ENCODE measurements at places on chromosomes 7 and 10.

DNA sequence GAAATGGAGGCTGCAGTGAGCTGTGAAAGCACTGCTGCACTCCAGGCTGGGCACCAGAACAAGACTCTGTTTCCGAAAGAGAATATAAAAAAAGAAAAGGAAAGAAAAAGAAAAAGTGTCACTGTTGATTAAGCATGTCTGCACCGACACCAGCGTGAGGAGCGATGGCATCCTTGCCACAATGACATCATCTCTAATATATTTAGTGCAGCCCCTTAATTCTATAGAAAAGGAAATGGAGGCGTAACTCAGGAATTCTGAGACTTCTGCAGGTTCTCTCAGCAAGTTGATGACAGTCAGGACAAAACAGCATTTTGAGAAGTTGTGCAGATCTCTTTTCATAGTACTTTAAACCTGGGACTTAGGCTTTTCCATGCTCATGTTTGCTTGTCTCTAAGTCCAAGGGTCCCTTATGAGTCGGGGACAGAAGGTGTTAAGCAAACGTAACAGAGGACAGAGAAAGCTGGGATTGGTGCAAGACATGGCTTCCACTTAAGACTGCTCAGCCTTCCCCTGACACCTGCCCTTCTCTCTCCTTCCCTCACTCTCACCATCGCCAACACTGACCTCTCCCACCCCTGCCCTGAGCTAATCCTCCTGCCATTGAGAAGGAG is 16.9 kb upstream of the ANKRD1 start:
- no peak for DNase-seq

GRCh38 chr7:99325001-99325493 is 651 bp upstream of the ARPC1A start:
- no peak for DNase-seq

DNA sequence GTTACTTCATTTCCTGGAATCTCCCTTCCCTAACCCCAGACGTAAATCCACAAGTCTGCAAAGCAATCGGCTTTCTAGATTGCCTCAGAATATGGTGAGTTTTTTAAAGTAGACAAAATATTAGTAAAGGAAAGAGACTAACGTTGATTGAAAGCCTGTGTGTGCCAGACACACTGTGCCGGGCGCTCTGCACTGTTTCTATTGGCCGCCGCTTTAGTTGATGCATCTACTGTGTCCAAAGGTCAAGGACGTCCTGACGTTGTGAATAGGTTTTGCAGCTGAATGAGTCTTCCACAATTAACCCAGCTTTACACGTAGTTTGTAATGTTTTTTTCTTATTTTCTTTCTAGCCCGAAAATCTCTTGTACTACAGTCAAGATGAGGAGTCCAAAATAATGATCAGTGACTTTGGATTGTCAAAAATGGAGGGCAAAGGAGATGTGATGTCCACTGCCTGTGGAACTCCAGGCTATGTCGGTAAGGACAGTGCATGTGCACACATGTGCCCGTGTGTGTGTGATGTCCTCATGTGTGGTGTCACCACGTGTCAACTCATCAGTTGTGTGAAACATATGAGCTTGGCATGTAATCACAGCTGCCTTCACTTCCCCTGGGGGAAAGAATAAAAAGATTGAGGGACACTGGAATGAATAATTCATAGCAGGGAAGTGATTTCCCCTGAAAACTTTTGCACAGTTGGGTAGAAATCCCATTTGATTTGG is 232.0 kb downstream of the CCDC3 start:
- no peak for DNase-seq

GRCh38 chr10:10897400-10897799 is 120.3 kb upstream of the CELF2 start:
- no peak for DNase-seq

DNA sequence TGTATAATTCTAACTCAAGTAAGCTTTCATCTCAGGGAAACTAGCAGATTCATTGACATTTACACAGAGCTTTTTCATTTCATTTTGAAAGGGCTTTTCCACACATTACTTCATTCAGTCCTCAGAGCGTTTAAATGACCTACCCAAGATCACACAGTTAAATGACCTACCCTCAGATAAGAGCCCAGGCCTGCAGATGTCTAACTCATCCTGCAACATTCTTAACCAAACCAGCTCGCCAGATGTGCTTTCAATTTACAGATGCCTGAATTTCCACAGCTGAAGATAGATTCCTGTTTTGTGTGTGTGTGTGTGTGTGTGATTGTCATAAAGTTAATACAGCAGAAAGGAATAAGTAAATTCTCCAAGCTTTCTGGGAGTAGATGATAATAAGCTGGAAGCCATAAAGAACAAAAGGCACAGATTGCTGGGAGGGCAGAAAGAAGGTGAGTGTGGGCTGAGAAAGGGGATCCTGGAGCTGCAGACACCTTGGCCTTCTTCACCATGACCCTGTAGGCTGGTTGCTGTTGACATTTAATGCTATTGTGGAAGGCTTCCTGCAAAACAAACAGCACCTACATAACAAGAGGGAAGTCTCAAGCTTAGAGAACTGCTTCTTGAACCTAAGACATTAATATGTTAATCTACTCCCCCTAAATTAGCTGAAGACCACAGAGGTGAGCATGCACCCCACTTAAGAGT is 489.7 kb upstream of the CELF2 start:
- DNase-seq, result no peak

- no peak for DNase-seq
Measured at GRCh38 chr10:33224251-33224965, 110.1 kb downstream of the NRP1 start.

GRCh38 chr10:122845783-122846332 is at the start of gene CUZD1:
Gene CUZD1, minus strand, starts transcription at chr10:122845857. Its CDS starts 14 bp downstream, at chr10:122845843.
- DNase-seq, result no peak
